Cardiac fibroblast (primary cell): ENCODE measurements at places on chromosomes 12 and 14.

DNA sequence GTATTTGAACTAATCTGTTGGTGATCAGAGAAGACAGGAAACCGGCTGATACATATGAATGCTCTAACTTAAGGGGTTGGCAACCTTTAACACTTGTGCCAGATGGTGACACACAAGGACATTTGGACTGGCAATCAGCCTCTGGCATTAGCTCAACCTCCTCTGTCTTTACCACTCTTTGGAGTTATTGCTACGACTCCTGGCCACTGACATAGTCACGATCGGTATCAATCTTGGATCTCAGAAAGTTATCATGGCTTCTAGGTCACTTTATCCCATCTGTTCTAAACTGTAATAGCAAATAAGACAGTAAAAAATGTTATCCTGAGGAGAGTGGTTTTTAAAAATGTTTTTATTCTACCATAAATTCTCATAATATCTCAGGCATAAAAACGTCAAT is 575.2 kb upstream of the MDGA2 start:
- no peak for DNase-seq

GRCh38 chr12:28443337-28443736 is 253.1 kb downstream of the CCDC91 start:
- DNase-seq: no peak

DNA sequence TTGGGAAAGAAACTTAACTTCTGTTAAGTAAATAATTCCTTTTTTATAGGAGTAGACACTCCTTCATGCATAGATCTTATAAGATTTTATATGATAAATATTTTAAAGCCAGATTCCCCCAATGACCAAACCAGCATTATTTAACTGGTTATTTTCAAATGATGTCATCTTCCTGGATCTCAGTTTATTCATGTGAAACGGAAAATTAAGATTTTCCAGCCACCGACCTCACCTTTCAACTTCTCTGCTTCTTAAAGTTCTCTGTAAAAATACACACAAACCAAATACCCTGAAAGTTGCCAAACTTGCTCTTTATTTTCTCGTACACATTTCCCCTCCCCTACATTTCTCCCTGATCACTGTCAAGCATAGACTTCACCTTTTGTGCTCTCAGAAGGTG is 364.2 kb downstream of the GALC start:
- DNase-seq: no peak

DNA sequence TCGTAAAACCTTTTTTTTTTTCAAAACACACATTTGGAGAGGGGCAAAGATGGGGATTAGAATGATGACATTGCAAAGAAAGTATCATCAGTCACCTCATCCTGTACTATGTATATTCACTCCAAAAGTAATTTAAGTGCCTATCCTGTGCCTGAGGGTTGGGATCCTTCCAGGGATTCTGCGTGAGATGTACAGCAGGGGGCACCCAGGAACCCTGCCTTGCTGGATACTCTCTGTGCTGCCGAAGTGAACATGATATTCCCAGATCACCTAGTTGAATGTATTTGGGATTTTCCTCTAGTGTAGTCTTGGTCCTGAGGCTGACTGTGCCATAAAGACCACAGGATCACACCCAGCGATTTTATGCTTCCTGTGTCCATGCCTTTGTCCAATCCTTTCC is 372.7 kb downstream of the IPO8 start:
- DNase-seq: peak; percentile 15

DNA sequence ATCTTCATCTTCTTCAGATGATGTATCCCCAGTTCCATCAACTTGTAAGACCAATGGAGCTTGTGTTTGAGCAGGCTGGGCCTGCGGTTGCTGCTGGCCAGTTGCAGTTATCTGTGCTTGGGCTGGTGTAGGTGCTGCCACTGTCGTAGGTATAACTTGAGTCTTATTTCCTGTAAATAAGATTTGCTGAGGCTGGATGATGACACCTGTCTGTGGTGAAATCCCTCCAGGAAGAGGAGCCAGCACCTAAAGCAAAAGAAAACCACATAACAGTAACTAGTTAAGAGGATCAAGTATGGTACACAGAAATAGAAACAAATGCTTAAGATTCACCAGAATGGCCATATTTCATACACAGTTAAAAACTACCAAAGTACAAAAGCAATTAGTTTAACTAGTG is 28.2 kb downstream of the GTF2A1 start:
- DNase-seq: no peak

DNA sequence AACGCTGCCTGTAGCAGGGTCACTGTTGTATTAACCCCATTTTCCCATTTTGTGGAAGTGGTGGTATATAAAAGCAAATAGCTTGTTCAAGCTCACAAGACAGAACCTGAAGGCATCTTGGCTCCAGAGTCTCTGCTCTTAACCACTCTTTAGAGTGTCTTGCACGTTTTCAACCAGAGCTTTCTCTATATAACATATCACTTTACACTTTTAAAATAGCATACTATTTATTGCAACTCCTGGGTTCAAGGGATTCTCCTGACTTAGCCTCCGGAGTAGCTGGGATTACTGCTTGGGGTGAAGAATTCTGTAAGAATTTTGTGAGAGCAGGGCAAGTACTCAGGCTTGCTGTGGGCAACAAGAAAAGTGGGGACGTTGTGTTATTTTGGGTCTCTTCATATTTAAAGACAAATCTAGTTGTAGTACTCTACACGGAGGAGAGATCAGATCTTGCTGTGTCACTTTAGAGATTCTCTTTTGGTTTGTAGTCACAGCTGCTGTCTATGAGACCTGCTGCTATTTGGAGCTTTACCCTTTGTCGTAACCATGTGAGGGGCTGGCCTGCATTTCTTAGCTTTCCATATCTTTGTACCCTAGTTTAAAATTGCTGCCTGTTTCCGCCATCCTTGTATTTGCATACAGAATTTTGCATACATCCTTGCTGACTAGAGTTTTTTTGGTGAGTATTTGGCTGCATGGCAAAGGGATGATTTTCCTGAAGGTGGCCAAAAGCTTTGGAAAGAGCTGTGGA is 40.7 kb downstream of the WDR20 start:
- DNase-seq: no peak

DNA sequence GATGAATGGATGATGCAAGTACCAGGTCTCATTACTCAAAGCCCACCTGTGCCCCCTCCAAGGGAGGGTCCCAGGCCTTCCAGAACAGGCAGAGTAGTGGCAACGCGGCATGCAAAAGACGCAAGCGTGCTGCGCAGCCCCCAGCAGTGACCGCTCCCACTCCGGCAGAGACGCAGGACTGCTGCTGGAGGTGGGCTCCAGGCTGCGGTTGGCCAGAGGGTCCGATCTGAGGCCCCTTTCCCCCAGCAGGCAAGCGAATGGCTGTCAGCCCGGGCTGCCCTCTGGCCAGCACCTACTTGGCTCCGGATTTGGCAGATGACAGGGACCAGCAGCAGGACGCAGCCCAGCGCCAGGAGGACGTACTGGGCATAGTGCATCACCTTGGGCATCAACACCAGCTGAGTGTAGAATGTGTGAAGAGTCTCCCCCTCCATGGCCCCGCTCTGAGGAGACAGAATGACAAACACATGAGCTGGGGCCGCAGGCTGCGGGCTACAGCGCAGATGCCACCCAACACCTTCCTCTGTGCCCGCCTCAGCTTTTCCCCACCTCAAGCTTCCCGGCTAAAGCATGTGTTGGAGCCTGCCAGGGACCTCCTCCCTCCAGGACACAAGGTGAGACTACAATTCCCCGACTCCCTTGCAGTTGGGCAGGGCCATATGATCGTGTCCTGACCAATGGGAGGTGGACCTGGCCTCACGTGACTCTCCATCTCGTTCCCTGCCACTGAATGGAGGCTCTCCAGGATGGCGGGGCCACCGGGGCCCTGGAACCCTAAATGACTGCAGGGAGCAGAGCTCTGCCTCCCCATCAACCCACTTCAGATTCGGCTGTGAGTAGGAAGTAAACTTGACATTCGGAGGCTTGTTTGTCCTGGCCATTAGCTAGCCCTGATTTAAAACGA is 77.4 kb downstream of the SCARB1 start:
- DNase-seq: peak; percentile 94

- peak; percentile 1 for DNase-seq
Measured at GRCh38 chr14:53608369-53608768, 348.3 kb downstream of the BMP4 start.

- DNase-seq: no peak
Measured at GRCh38 chr12:128557231-128557630, 266.5 kb downstream of the SLC15A4 start.

GRCh38 chr14:90445011-90445410 is 48.2 kb downstream of the CALM1 start:
- DNase-seq: no peak

DNA sequence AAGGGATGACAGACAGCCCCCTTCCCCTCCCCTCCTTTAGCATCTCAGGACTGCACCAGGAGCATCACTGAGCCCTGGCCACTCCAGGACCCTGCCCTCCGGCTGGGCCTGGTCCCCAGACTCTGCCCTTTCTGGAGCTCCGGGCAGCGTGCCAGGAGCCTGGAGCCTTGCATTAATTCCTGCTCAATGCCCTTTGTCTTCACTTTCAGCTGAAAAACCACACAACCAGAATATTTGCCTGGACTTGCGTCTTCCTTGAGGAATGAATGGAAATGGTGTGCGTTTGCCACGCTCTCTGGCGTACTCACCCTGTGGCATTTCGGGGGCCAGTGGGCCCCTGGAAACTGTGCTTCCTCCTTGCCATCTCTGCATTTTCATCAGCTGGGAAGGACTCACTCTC is 8.5 kb upstream of the RFLNA start:
- no peak for DNase-seq

GRCh38 chr12:39935839-39936238 is 170.0 kb downstream of the SLC2A13 start:
- DNase-seq: no peak

GRCh38 chr14:89292579-89293313 is 124.3 kb downstream of the FOXN3 start:
- no peak for DNase-seq

DNA sequence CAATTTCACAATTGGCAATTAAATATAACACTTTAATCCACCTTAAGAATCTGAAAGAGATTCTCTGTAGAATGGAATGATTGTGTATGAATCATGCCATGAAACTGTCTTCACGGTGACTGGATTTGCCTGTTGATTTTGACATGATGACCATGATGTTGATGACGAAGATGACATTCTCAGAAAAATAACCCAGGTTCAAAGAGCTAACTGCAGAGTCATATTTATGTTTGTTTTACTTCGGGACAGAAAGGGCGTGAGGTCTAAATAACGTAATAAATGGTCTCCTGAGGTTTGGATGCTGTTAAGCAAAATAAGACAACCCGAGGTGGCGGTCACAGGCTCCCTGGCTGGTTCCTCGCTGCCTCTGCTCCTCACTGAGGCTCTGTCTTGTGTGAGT is 532.0 kb downstream of the TMEM121 start:
- DNase-seq: no peak

DNA sequence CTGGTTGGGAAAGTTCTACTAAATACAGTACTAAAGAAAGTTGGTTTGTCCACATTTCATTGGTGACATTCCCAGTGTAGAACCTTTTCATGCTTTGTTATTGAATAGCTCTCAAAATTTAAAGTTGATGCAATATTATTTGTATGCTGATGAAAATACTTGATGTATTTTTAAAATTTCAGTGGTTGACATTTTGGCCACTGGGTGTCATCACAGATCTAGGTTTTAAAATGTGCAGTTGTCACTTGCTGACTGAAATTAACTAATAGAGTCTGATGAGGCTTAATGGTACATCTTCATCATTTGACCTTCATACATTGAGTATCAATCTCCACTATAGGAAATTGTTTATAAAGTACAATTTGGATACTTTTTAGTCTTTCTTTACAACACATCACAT is 37.1 kb downstream of the CMAS start:
- peak; percentile 54 for DNase-seq

DNA sequence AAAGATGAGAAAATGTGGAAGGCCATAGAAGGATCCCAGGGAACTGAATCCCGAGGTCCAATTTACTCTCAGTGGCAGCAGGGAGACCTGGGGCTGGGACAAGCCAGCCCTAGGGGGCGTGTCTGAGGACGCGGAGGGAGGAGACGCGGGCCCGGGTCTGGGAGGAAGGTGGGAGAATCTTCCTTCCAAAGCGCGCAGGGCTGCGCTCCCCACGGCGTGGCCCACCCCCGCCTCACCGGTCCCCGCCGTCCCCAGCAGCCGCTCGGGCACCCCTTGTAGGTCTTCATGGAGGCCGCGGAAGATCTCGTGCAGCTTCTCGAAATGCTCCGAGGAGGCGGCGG is 323 bp downstream of the VTI1B start:
- peak; percentile 56 for DNase-seq

DNA sequence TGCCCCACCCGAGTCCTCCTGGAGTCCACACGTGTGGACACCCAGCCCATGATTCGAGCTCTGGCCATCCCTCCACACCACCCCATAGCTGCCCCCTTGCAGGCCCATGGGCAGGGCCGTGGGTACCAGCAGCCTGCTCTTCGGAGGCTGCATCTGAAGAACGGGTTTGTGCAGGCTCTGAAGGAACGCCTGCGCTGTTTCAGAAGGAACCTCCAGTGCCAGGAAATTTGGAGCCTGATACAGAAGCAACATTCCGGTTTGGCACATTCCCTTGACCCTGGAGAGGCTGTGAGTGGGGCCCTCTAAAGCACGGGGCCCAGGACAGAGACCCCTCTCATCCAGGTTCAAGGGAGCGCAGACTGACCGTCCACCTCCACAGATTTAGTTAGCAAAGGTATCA is 57.0 kb downstream of the ZNF664 start:
- peak; percentile 26 for DNase-seq

DNA sequence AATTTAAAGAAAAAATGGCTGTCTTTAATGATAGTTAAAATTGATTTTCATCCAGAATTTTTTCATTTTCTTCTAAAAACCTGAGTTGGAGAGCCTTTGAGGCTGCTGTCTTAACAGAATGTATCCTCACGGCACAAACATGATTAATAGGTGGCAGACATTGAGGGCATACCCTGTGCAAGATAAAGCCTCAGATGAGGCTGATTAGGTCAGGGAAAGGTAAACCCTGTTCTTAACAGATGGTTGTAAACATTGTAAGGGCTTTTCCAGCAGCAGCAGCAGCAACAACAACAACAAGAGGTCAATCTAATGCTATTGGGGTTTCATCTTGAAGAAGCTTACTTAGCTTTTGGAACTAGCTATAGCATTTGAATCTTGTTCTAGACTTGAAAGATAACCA is 17.4 kb downstream of the GNG2 start:
- no peak for DNase-seq

DNA sequence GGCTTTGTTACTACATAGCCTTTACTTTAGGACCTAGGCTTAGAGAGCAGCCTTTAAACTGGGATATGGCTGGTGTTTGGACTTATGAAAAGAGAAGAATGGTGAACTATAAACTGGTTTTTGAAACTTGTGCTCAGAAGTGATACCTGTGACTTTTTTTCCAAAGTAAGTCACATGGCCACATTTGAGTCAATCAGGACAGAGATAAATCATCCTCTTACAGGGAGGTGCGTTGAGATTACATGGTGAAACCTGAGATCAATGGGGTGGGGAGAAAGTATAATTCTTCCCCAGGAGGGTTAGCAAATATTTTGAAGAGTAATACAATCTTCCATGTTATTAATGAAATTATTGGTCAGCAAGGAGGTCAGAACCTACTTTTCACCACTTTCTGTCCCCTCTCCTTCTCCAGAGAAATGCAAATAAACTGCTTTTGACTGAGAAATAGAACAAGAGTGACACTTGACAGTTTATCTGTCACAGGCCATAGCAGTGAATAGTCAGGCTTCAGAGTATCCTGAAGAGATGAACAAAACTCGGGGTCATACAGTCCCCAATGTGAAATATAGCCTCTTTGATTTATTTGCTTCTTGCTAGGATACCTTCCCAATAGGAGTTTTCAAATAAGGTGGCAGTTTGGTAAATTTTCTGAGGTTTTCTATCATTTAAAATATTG is 11.1 kb upstream of the ZNF641 start:
- DNase-seq: no peak
